ENCODE measurements at places on chromosomes 1 and 21.

- DNase-seq: no peak
Measured at GRCh38 chr1:214550857-214551435, 456 bp downstream of the PTPN14 start.

GRCh38 chr1:15262706-15263105 lies 15.7 kb downstream of the FHAD1 start:
- DNase-seq: no peak

DNA sequence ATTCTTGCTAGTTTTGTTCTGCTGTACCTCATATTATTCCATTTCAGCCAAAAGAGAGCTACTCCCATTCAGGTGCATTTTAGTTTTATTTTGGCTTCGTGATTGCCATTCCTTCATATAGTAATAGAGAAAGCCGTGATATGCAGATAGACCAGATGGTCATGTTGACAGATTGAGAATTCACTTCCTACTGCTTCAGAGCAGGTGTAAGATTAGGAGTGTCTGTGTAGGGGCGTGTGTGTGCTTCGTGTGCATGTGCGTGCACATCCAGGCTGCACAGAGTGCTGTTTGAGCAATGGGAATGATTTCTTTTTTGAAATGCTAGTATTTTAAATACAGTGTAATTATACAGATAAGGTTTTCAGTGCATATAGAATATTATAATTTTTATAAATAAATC lies 10.3 kb downstream of the NFIA start:
- DNase-seq: no peak

- DNase-seq: peak; percentile 54
Measured at GRCh38 chr1:180954005-180954800, 41.5 kb downstream of the KIAA1614 start.

DNA sequence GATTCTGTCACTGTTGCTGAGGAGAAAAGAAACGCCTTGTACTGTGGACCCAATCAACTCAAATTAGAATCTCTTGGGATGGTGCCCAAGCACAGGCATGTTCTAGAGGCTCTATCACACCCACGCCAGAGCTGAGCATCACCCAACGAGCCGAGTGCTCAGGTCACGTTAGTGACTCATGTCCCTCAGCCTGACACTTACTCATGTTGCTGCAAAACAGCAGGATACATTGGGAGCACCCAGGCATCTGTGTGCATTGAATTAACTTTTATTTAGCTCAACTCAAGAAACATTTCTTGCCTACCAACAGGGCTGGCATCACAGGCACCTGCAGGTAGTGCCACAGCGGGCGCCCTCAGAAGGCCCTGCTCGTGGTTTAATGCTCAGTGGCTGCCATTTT lies 149.8 kb downstream of the ETS2 start:
- DNase-seq: no peak

- no peak for DNase-seq
Measured at GRCh38 chr21:17796503-17796902, 22.7 kb downstream of the C21orf91 start.

GRCh38 chr1:232127190-232127589 lies 500.6 kb downstream of the DISC1 start:
- DNase-seq: no peak

DNA sequence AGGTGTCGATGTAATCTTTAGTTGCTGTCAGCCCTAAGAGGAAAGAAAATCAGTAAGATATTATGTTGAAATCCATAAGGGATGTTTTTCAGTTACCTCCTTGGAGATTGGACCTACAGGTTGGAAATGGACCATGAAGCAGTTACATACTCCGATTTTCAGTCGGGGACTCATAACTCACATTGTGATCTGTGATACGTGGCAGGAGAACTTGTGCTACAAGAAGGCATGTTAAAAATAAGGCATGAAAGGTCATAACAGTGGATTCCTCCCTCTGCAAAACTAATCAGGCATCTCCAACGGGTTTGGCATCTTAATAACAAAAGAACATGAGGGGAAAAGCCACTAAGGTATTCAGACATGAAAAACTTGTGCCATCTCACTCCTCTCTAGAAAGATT lies 111.2 kb upstream of the CACHD1 start:
- no peak for DNase-seq

DNA sequence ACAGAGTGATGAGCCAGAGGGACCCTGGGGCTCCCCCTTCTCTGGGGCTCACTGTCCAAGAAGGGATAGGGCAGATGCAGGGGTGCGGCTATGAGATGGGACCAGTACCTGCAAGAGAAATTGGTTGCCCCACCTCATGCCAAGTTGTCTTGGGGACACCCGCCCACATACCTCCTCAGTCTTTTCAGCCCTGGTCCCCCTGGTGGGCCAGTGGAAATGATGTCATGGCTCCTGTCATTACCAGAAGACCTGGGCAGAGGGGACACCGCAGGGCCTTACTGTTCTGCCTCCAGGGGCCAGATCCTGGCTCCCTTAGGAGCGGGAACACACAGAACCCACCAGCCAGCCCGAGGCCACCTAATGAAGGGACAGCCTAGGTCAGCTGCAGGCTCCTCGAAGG lies 63.2 kb downstream of the CDK18 start:
- no peak for DNase-seq

DNA sequence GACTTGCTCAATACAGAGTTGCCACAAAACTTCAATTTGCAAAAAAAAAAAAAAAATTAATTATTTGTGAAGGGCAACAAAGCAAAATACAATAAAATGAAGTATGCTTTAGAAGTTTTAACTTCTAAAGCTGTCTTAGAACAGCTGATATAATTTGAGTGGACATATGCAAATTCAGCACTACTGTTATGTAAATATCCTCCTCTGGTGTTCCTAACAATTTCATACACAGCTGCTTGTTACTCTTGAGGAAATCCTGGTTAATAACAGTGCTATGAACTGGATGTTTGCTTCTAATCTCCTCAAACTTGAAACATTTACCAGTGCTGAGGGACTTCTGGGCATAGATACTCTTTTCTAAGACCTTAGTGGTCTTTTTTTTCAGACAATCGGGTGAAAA lies 69.6 kb upstream of the COL24A1 start:
- no peak for DNase-seq

- no peak for DNase-seq
Measured at GRCh38 chr1:241157435-241157834, 199.6 kb downstream of the RGS7 start.

GRCh38 chr1:225480825-225481434 lies 53.1 kb upstream of the LBR start:
- no peak for DNase-seq

GRCh38 chr1:43850591-43851233 lies 82.9 kb upstream of the ARTN start:
- DNase-seq: no peak

DNA sequence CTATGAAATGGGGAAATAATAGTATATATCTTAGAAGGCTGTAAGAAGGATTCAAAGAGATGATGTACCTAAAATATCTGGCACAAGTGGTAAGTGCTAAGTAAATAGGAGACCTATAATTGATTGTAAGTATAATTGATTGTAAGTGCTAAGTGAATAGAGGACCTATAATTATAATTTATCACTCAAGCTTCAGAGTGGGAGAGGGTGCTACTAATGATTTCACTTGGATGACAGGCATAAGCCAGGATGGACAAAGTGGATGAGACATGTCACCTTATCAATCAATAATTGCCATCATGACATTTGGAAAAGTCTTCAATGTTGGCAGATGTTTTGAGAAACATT lies 11.2 kb downstream of the RCAN1 start:
- DNase-seq: no peak

- no peak for DNase-seq
Measured at GRCh38 chr1:112057736-112058135, 68.3 kb upstream of the KCND3 start.

DNA sequence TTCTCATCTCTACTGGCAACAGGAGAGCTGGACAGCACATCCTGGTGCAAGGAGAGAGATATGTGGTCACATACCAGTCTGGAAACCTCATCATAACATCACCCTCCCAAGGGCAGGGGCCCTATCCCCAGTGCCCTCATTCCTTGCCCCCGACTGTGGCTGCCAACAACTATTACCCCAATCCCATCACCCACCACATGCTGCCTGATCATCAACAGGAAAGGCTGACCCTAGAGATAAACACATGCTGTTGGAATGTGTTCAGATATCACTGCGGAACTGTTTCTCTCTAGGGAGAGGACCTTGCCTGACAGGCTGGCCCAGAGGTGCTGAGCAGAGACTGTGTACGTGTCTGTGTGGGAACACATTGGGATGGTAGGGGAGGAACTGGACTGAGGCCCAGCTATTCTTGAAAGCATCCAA lies 4.5 kb upstream of the INKA2 start:
- no peak for DNase-seq

- no peak for DNase-seq
Measured at GRCh38 chr1:246373828-246374569, 133.1 kb downstream of the SMYD3 start.

DNA sequence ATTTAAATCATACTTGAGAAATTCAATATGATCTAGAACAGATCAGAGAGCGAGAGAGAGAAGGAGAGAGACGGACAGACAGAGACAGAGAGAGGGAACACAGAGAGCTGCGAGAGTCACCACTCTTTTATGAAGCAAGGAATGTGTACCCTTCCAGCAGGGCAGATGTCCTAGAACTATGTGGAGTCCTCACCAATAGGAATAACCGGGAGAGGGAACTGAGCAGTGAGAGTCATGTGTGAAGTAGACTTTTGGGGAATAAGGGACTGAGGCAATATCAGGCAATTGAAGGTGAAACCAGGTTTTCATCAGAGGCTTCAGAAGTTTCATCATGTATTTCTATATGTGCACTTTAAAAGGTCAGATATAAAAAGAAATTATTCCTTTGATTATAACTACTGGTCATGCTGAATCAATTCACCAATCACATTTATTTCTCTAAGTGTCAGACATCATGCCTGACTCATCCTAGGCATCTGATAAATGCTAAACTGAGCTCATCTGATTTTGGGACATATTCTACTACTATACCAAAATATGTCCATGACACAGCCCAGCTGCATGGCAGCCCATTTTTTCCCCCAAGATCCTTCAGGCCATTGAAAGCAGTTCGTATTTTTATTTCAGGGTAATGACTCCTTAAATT lies 22.4 kb downstream of the VTCN1 start:
- no peak for DNase-seq

DNA sequence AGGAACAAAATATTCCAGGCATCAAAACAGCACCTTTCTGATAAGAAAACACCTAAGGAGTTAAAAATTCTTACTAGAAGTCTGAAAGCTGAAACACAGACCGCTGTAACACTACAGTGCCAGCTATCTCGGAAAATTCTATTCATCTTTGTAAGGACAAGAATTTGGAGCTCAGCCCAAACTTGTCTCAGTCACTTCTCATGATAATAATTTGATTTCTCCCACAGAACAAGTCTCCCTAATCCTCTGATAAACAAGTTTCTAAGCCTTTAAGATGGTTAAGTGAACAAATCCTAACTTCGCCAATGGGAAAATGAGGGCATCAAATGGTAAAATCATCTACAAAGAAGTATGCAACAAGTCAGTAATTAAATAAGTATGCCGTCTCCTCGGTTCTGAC lies 59.9 kb downstream of the SIPA1L2 start:
- no peak for DNase-seq

DNA sequence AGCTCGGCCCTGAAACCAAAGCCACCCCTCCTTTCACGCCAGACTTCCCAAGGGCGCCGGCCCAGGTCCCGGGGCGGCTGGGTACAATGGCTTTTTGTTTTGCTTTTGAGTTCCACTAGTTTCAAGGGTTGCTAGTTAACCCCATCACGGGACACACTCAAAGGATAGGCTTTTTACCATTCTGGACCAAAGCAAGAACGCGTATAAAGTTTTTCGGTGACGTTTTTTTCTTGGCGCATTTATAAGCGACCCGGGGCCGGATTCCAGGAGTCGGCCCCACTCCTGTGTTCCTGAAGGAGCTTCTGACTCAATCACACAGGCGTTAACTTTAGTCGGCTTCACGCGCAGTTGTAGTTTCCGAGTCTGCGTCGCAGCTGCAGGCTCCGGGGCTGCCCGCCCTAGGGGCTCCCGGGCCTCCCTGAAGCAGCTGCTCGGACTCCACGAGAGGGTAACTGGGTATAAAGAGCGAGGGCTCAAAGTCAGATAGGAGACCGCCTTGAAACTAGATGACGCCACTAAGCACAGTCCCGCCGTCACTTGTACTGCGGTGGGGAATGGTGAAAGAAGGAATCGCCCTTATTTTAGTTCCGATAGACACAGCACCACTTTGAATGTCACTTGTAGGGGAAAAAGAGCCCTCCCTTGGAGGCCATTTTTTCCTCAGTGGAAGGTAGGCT lies 707 bp upstream of the KLHL21 start:
- DNase-seq: no peak

GRCh38 chr1:110582378-110582777 lies 23.8 kb downstream of the KCNA2 start:
- no peak for DNase-seq

GRCh38 chr1:3564921-3565831 lies 46.1 kb downstream of the MEGF6 start:
- no peak for DNase-seq

GRCh38 chr1:153525088-153525728 lies 10.6 kb downstream of the S100A6 start:
- no peak for DNase-seq

DNA sequence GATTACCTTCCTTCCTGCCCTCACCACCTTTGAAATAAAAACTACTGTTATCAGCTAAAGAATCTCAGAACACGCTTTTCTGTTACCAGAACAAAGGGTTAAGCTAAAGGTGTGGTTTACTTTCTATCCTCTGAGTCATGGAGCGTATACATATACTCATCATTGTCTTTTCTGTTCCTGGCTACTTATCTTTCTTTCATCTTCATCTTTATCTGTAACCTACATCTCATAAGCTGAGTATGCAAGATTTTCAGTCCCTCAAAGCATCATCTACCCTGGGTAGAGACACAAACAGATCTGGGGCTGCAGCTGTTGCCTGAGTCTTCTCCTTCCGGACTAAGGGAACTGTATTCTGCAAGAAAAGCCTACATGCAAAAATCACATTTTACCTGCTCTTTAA lies 75.6 kb downstream of the LMO4 start:
- DNase-seq: no peak

DNA sequence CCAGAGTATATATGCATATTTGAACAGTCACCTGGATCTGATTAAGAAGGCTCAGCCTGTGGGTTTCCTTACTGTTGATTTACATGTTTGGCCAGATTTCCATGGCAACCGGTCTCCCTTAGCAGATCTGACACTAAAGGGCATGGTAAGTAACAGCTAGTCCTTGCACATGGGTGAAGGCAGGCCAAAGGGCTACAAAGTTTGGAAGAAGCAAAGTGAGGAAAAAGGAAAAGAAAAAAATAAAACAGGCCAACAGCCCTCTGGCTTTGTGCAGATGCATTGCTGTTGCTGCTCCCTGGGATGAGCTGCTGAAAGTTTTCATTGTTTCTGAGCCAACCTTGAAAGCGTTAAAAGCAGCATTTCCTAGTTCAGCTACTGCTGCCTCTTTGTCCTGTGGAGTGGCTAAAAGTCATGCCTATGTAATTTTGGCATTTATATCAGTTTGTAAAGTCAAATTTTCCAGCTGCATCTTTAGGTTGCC lies 176.5 kb upstream of the HOOK1 start:
- DNase-seq: no peak
